ENCODE measurements at places on chromosomes 7 and 10.

GRCh38 chr10:91381257-91381891, 28.8 kb upstream of the HECTD2 start:
- DNase-seq, result no peak

DNA sequence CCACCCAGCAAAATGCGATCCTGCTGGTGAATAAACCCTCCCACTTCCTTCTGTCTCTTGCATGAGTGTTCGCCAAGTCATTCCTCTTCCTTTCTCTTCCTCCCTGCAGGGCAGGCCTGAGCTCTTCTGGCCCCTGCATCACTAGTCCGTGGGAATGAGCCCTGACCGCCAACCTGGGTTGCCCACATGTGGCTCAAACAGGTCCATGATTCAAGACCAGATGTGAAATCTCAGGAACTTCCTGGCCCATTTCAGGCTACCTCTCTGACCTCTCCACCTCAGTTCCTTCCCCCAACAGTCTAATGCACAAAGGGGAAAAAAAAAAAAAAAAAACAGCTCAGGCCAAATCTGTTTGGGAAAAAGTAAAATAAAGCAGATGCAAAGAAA, 5.4 kb upstream of the YWHAG start:
- no peak for DNase-seq

- DNase-seq, result no peak
Observed at GRCh38 chr7:158820656-158821055, 8.7 kb downstream of the ESYT2 start.

GRCh38 chr7:159099711-159100231, 44.9 kb downstream of the VIPR2 start:
- no peak for DNase-seq

GRCh38 chr7:70435634-70436033, 696.3 kb upstream of the GALNT17 start:
- DNase-seq, result no peak
